ENCODE measurements at places on chromosomes 11 and 22.

DNA sequence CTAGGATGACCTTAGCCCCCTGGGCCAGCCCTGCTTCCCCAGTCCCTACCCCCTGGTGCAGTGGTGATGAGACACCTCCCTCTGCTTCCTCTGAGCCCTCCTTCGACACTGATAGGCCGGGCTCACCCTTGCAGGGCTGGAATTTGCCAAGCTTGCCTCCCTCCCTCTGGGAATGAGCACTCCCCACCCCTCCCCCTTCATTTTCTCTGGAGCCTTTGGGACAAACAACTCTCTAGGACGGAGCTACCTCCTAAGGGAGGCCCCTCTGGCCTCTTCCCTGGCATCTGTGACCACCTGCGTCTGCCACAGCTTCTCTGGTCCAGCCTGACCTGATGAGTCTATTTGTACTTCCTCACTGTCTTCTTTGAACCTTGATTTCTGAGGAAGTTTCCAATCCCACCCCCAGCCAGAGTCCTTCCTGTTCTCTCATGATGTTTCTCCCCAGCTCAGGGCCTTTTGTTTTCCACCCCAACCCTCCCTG lies 53.3 kb upstream of the ADA2 start:
- no peak for DNase-seq

GRCh38 chr22:20140521-20140964 lies 8.9 kb downstream of the ZDHHC8 start:
- no peak for DNase-seq

DNA sequence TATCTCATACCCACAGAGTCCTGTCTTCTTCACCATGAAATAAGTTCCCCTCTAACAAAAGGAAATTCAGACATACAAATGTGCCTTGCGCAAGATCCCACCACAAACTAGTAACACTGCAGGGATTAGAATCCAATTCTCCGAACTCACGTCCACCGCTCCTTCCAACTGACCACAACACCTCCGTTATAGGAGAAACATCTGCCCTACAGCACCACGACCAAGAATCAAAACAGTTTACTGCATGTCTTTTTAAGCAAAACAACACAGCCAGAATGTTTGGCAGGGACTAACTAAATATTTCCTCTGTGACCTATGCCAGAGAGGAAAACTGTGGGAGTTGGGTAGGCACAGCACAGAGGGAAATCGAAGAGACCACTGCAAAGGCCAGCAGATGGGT lies 72.7 kb upstream of the AKIP1 start:
- peak; percentile 94 for DNase-seq

DNA sequence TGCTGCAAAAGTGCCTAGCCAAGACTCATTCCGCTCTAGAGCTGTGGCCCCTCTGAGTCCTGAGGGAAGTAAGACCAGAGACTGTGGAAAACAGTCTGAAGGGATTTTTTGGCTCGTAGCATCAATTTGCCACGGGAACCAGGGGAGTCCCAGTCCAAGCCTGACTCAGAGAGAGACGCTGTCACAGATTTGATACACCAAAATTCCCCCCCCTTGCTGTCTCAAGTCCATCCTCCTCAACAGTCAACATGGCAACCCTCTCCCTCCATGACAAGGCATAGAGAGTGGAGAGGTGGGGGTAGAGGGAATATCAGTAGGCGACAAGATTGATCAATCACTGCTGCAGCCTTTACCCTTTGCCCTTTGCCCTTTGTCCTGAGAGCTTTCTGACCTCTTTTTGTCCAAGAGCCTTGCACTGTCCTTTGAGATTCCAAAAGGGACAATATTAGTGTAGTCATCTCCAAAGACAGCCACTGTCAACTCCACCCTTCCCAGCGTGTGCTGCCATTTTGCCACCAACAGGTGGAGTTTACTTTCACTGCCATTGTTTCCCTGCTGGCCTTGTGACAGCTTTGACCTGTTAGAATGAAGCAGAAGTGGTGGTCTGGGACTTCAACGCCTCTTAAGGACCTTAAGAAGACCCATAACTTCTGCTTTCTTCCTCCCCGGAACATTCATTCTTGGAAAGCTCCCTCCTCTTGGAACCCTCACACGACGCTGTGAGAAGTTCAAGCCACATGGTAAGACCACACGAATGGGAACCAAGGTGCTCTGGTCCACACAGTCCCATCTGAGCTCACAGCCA lies 7.3 kb downstream of the SLC15A3 start:
- no peak for DNase-seq

- DNase-seq: no peak
Measured at GRCh38 chr11:130381317-130381716, 47.1 kb downstream of the ADAMTS8 start.

GRCh38 chr11:111531687-111532364 lies 8.7 kb upstream of the LAYN start:
- DNase-seq: peak; percentile 77

DNA sequence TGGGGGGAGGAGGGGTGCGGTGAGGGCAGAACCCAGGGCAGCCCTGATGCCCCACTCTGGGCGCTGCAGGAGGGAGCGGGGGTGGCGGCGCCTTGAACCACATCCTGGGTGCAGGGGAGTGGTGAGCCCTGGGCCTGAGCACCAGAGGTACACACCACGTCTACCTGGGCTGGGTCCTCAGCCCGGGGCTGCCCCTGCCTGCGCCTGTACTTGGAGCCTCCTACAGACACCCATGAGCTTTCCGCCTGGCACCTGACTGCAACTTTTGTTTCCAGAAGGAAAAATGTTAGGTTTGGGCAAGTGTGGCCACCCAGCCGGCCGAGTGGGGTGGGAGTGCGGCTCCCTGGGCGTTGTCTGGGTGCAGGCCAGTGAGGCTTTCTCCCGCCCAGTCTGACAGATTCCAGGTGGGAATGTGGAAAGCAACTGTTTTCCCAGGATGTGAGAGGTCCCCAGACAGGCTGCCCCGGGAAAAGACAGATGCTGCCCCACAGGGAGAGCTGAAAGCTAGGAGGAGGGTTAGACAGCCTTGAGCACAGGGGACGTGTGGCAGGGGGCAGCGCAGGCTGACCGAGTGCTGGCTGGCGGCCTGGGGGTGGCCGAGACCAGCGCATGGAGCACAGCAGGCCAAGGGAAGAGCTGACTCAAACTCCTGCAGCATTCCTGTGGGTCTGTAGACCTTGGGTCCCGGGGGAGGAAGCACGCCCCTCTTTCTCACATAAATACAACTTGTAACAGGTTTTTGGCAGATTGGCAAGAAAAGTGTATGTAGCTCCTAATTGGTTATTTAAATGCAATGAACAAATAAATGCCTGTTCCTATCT lies 44.1 kb downstream of the GNB1L start:
- peak; percentile 28 for DNase-seq

GRCh38 chr11:134625151-134625550 lies 213.1 kb upstream of the B3GAT1 start:
- DNase-seq: no peak

DNA sequence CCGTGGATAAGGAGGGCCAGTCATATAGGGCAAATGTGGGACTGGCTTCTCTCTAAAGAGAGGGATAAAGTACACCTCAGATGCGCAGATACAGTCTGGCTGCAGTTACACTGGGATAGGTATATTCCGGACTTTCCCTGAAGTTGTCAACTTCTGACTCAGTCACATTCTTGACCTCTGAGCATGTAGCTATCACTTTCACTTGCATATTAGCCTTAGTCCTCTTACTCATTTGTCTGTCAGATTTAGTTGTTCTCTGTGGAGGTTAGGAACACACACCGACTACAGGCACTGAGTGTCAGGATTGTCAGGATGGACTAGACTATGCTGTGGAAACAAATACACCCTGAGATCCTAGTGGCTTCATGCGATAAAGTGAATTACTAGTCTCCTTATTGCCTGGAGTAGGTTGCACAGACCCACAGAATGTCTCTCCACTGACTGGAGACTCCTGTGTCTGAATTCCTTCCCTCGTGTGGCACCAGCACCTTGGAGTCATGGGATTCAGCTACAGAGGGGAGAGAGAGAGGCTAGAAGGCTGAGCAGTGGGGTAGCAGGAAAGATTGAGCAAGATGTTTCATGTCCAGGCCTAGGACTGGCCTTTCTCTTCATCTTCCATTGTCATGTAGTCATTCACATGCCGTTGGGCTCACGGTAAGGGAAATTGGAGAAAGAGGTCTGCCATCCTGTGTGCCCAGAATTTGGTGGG lies 654.3 kb downstream of the NTM start:
- peak; percentile 16 for DNase-seq

DNA sequence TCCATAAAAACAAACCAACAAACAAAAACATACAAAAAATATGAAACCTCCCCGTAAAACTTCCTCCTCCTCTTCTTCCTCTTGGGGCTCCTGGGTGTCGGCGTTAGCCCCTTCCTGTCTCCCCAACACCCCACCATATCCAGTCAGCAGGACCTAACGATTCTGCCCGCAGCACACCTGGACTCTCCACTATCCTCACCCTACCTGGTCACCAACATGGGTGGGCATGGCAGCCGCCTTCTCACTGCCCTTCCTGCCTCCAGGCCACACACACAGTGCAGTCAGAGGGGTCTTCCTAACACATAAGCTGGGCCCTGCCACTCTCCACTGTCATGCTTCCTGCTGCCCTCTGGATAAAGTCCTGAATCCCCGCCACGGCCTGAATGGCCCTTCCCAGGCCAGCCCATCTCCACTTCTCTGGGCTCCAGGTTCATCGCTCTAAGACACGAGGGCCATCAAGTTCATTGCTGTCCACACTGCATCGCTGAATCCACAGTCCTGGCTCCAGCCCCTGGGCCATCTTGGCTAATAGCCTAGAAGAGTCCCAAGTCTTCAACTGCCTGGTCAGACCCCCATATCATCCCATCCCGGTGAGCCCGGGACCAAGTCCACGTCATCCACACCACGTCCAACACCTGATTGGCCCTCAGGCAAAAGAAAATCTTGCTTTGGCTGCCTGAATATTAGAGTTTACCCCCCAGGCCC lies 76.2 kb downstream of the IGLL1 start:
- no peak for DNase-seq

- DNase-seq: no peak
Measured at GRCh38 chr11:119229741-119230140, 23.6 kb downstream of the CBL start.

GRCh38 chr11:18618342-18619025 lies 15.7 kb downstream of the SPTY2D1 start:
- DNase-seq: no peak

- no peak for DNase-seq
Measured at GRCh38 chr11:89537936-89538335, 46.8 kb upstream of the NOX4 start.

DNA sequence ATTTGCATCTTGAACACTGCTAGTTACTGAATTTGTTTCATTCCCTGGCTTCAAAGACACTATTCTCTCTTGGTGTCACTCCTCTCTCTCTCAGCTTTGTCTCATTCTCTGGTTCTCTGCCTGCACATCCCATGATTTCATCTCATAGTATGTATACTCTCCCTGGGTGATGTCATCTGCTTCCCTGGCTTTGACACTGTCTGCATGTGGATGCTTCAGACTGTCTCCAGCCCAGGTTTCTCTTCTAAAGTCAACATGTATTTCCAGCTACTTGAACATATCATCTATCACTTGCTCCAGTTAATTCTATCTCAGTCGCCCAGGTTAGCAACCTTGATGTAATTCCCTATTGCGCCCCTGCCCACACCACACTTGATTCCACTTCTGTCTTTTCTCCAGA lies 9.3 kb upstream of the ACAT1 start:
- no peak for DNase-seq

DNA sequence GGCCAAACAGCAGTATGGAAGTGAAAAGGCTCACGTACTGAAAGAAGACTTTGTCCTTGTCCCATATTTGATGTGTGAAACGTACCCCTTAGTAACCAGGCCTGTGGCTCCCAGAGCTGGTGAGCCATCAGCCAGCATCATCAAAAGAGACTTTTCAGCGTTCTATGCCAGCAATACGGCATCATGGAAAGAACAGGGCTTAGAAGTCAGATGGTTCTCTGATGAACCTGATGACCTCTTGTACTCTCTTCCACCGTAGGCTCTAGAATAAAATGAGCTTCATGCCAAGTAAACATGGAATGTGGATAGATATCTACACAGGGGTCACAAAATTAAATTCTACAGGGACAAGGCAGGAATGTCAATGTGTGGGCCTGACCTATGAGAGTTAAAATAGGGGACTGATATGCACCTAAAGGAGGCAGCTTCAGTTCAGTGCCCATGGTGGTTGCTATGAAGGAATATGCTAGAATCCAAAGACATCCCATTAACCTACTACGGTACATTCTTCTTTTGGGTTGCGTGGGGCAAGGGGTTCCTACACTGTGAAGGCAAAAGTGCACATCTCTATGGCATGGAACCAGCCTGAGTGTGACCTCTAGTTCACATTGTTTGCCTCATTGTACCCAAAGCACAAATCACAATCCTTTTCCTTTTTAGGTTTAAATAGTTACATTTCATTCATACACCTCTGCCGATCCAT lies 130.6 kb downstream of the ETS1 start:
- DNase-seq: no peak

GRCh38 chr22:24554313-24555164 lies at the start of gene GUCD1:
Gene GUCD1 (minus strand): TSS chr22:24555138. CDS start chr22:24554991, 147 bp downstream.
- no peak for DNase-seq

DNA sequence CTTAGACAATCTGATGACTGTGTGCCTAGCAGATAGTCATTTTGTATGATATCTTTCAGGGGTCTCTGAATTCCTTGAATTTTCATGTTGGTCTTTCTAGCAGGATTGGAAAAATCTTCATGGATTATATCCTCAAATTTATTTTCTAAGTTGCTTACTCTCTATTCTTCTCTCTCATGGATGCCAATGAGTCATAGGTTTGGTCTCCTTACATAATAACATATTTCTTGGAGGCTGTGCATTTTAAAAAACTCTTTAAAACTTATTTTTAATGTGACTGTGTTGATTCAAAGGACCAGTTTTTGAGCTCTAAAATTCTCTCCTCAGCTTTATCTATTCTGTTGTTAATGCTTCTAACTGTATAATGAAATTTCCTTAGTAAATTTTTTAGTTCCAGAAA lies 198.7 kb downstream of the AASDHPPT start:
- DNase-seq: no peak
